ENCODE measurements at places on chromosomes 5 and 9. TPM values are rescaled to one million over a fixed set of nuclear protein-coding genes. Genes with fewer than 3 reads are reported as not detected.

Gene CXCL14
- total RNA-seq = not detected

Gene OTULIN
- total RNA-seq = 31.1 TPM

Gene ARAP3
- total RNA-seq = 7.7 TPM

Gene ISOC1
- 15.5 TPM for total RNA-seq

Gene KLHL3
- total RNA-seq = 3.0 TPM

Measured in fibroblast of villous mesenchyme (primary cell).